ENCODE measurements at places on chromosomes 7 and 10.
A peak's percentile ranks its signal among the peaks of the same experiment; 100 is the strongest.

DNA sequence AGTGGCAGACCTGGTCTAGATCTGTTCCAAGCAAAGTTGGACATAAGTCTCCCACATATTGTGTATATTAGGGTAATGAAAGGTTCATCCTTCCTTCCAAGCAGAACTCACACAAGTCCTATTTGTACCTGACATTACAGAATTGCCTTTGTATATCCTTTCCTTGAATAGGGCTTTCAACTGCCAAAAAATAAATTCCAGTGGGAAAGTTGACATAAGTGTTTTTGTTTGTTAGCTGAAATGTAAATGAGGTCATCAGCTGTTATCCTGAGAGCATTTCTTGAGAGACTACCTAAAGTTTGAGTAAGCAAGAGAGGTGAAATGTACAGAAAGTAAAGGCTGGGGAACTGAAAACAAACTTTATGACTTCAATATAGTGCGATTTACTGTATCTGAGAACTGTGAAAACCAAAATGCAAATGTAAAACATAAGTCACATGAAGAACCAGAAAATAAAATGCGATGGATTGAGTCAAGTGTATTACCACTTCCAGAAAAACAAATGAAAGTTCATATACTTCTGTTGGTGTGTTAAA is 527.3 kb upstream of the SEMA3D start:
- no peak for DNase-seq

DNA sequence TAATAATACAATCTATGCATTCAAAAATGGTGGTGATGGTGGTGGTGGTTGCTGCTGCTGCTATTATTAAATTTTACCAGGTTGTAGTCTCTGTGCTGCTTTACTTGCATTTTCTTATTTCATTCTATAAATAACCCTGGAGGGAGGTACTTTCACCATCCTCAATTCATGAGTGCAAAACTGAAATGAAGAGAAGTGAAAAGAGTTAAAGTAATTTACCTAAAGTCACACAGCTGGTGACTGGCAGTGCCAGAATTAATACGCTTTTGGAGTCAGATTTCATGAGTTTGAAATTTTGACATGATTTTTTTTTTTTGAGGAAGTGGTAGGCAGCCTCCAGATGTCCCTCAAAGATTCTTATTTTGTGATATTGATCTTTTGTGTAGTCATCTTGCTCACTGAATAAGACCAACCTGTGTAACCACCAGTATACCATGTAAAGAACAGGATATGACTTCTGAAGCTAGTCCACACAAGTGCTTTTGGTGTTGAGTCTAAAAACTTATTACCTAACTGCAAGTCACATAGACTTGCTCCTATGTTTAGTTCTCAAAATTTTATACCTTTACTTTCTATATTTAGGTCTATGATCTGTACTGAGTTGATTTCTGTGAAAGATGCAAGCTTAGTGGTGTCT is 218.8 kb downstream of the ZWINT start:
- DNase-seq, result no peak

DNA sequence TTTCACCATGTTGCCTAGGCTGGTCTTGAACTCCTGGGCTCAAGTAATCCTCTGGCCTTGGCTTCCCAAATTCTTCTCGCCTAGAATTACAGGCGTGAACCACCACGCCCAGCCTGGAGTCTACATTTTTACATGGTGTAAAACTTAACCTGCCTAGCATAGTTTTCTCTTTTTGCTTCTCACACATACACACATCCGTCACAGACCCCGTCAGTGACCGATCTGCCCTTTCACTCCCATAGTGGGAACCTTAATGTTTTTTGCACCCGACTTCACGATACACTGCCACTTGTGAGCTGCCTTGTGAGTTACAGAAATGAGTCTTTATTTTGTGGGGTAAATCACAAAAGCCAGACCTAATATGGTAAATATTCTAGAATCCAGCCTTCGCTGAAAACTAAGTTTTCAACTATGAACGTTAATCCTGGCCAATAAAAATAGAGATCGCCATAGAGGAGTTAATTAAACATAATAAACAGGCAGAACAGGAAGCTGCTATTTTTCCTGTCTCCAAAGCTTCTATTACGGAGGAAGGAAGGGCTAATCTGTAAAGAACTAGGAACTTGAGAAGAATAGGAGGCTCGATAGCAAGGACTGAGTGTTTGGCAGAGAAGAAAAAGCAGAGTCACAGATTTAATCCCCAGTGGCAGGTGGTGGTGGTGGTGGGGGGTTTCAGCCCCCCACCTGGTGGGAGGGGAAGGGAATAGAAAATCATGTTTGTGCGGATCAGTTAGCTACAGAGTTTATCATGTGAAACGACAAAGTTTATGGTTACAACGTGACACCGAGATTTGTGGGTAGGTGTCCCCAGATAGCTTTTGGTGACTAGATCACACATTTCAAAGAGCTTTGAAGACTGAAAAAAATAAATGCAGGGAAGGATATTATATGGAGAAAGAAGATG is 14.7 kb upstream of the FAM171A1 start:
- no peak for DNase-seq

GRCh38 chr10:130041451-130042371 is 68.9 kb downstream of the C10orf143 start:
- no peak for DNase-seq

- DNase-seq, result peak; percentile 32
Observed at GRCh38 chr7:2100278-2101208, 132.2 kb downstream of the MAD1L1 start.
